ENCODE measurements at places on chromosomes 4 and X. TPM values are rescaled to one million over a fixed set of nuclear protein-coding genes. Genes with fewer than 3 reads are reported as not detected.

AMBN gene
- not detected for polyA plus RNA-seq

GLRA2 gene
- polyA plus RNA-seq = not detected

IL2 gene
- polyA plus RNA-seq = not detected

GYPB gene
- not detected for polyA plus RNA-seq

TRIM61 gene
- 0.30 TPM for polyA plus RNA-seq

SLC10A3 gene
- polyA plus RNA-seq = 19.0 TPM

RBM46 gene
- not detected for polyA plus RNA-seq
